Activated CD4-positive, alpha-beta T cell treated with anti-CD3 and anti-CD28 coated beads, Interleukin-2, amount 50 U/mL, for 1 hour (primary cell): ENCODE measurements at places on chromosomes 5 and 9.

GRCh38 chr5:168807287-168807686, 228.1 kb upstream of the PANK3 start:
- DNase-seq = no peak

- DNase-seq = no peak
Measured at GRCh38 chr5:104598285-104598684, 1035.7 kb upstream of the NUDT12 start.

DNA sequence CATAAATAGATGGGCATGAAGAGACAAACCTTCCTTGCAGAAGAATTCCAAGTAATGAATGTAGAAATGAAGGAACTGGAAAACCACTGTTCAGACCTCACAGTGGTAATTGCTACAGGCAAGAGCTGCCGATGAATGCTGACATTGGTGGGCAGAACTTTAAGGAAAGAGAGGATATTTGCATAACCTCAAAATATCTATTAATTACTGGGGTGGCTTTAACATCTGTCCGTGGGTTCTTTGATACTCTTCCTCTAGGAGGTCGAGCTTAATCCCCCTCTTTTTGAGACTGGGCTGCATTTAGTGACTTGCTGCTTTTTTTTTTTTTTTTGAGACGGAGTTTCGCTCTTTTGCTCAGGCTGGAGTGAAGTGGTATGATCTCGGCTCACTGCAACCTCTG, 34.7 kb downstream of the LAMC3 start:
- no peak for DNase-seq

DNA sequence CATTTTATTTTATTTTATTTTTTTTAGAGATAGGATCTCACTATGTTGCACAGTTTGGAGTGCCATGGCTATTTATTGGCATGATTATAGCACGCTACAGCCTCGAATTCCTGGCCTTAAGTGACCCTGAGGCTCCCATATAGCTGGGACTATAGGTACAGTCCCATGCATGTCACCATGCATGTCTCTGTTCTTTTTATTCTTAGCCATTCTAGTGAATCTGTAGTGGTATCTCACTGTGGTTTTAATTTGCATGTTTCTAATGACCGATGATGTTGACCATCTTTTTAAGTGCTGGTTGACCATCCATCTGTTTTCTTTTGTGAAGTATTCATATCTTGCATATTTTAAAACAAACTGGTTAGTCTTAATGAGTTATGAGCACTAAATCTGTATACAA, 76.1 kb downstream of the SLC44A1 start:
- no peak for DNase-seq

DNA sequence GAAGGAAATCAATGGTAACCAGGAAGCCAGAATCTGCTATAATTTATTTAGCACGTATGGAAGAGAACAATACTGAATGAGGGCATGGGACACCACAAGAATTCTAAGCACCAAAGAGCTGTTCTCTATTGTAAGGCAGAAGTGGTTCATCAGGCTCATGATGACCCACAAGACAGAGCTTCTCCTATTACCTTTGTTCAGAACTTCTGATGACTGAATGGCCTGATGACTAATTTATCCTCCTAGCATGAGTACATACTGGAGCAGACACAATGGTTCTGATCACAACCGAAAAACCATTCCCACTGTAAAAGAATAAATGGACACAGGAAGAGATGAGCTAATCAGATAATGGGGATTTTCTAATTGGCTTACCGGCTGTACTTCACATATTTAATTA, 329.8 kb upstream of the PDE4D start:
- no peak for DNase-seq

DNA sequence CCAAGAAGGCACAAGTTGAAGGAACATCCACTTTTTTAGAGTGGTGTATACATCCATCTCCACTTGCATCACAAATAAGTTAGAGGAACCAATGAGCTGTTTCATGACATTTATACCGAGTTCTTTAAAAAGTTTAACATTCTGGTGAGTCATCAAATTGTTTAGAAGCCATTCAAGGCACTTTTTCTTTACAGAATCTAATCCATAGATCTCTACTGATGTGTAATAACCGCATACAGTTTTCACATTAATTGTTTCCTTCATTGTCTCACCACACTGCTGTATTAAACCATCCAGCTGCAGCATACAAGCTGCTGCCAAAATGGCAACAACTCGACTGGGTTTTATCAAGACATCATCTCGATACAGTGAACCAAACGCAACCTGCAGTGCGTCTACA, 744 bp downstream of the GMCL2 start:
- DNase-seq = no peak

DNA sequence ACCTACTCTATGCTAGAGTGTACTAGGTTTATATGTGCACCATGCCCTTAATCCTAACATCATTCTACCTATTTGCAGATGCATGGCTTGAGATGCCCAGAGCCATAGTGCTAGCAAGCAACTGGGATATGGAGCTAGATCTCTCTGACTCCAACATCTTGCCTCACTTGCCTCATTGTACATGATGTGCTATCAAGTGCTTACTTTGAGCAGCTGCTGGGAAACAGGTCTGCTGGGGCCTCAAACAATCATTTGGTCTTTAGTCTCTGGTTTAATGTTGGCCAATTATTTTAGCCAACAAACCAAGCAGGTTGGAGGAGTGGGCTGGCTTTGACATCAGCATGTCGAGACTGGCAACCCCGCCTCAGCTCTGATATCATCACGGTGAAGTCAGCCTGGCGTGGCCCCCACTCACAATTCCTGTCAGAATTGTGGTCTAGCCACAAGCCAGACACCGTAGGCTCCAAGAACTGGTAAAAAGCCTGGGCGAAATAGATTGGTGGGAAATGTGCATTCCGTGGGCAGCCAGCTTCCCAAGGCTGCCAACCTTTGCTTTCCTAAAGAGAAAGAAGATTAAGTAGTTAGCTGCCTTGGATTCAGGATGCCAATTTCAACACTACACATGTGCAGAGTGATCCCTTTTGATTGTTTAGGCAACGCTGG, 21.1 kb upstream of the GAS1 start:
- no peak for DNase-seq

- DNase-seq = no peak
Measured at GRCh38 chr5:149470942-149471341, 80.3 kb downstream of the CSNK1A1 start.

GRCh38 chr5:110590187-110590586, 136.3 kb downstream of the TMEM232 start:
- DNase-seq = no peak

DNA sequence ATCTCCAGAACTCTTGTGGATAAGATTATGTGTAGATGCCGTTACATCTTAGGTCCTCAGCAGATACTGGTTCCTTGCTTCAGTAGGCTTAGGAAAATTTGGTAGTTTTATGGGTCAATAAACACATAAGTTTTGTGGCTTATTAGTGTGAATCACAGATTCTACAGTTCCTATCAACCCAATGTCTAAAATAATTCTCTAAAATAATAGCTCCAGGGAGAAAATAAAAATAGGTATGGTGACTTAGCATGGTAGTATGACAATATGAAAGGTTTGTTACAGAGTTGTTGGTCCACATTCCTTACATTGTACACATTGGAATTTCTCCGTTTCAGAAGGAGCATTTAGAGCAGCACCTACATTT, 91.7 kb downstream of the AOPEP start:
- DNase-seq = no peak

DNA sequence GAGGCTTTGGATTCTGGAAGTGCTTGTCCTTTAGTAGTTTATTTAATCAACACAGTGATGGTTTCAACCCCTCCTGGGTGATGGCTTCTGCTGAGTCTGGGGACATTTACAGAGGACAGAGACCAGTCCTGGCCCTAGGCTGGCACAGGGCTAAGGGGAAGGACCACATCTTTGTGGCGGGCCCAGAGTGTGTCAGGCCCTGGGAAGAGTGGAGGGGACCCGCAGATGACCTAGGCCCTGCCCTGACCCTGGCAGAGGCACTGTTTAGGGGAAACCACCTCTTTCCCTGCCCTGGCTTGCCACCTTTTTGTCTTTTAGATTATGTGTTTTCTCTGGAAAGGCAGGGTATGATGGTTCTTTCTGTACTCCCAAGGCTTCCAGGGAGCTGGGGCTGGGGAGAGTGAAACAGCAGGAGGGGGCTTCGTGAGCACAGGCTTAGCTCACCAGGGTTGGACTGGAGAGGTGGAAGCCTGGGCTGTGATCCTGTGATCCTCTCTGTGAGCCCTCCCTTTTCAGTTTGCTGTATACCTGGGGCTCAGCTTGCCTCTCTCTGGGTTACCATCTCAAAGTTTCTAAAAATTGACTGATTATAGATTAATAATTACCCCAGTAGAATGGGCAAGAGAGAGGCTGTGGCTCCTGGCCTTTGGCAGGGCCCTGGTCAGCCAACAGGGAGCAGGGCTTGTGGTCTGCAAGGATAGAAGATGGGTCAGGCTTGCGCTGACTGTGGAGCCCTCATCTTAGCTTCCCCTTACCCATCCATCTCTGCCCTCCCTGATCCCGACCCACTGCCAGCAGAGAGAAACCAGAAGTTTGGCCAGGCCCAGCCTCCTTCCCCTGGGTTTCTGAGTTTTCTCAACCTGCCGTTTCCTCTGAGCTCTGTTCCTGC, 1.7 kb upstream of the SYNPO start:
- no peak for DNase-seq

- no peak for DNase-seq
Measured at GRCh38 chr5:108003178-108003577, 332.4 kb upstream of the EFNA5 start.

GRCh38 chr5:96087939-96088338, 126.3 kb upstream of the ELL2 start:
- no peak for DNase-seq

DNA sequence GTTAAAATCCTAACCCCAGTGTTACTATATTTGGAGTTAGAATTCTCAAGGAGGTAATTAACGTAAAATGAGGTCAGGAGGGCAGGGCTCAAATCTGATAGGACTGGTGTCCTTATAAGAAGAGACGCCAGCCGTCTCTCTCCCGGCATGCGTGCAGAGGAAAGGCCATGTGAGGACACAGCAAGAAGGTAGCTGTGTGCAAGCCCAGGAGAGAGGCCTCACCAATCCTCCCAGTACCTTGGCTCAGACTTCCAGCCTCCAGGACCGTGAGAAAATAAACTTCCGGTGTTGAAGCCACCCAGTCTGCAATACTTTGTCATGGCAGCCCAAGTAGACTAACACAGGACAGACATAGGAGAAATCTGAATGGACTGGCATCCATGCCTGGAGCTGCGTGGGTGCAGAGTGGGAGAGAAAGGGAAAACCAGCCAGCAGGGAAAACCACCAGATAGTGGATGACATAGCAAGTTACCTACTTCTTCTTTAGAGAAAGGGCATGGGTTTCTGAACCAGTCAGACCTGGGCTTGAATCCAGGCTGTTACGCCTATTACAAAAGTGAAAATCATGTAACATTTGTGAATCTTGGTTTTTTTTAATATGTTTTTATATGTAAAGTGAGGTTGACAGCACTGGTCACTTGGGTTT, 89.2 kb downstream of the FSTL4 start:
- no peak for DNase-seq

- no peak for DNase-seq
Measured at GRCh38 chr9:121809356-121810050, 158.1 kb downstream of the DAB2IP start.
